Vagina (tissue), 2 donors: ENCODE measurements at places on chromosomes 2 and 18.

DNA sequence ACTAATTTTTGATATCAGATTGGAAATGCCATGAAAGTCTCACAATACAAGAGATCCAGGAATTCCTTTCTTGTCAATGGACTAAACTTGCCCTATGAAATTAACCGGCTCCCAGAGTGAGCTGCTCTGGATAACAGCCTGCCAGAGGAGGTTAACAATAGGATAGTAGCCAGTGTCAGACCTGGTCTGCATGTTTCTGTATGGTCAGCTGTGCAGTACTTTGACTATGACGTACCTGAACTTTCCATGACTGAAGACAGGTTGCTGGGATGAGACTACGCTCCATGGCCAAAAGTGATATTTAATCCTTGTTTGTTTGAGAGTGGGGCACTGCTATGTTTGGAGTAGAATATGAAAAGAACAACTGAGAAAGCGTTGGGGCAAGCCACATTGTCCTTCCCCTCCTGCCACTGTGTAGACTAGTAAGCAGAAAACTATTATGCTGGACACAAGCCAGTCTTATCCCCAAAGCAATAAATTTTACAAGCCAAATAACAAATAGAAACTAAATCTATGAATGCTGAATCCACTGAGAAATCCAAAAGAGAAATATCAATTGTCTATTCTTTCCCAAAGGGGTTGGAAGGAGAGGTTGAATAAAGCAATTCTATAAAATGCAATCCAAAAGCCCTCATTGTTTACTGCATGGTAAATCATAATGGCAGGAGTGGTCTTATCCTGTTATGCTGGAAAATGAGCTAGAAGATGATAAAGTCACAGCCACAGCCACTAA, 115.5 kb upstream of the CYP26B1 start:
- no peaks in the 10 kb centered on the region for H3K4me1 ChIP-seq
- no peak overlapping the region for H3K4me3 ChIP-seq
- no peaks in the 10 kb centered on the region for H3K27me3 ChIP-seq
- no peaks in the 10 kb centered on the region for H3K36me3 ChIP-seq
- no peak overlapping the region for H3K27ac ChIP-seq

- peaks cover 36% of the 10 kb centered on the region for H3K4me1 ChIP-seq
- no peak overlapping the region for H3K4me3 ChIP-seq
- H3K27me3 ChIP-seq = no peaks in the 10 kb centered on the region
- H3K36me3 ChIP-seq = no peaks in the 10 kb centered on the region
- H3K27ac ChIP-seq = no peak overlapping the region
These were observed 175.2 kb downstream of the SMAD7 start for GRCh38 chr18:48775372-48776155.

- H3K36me3 ChIP-seq = no peaks in the 10 kb centered on the region
- no peaks in the 10 kb centered on the region for H3K27me3 ChIP-seq
- H3K27ac ChIP-seq = no peak overlapping the region
- no peak overlapping the region for H3K4me3 ChIP-seq
These were observed 639.3 kb downstream of the ADCYAP1 start for GRCh38 chr18:1544016-1544415.

DNA sequence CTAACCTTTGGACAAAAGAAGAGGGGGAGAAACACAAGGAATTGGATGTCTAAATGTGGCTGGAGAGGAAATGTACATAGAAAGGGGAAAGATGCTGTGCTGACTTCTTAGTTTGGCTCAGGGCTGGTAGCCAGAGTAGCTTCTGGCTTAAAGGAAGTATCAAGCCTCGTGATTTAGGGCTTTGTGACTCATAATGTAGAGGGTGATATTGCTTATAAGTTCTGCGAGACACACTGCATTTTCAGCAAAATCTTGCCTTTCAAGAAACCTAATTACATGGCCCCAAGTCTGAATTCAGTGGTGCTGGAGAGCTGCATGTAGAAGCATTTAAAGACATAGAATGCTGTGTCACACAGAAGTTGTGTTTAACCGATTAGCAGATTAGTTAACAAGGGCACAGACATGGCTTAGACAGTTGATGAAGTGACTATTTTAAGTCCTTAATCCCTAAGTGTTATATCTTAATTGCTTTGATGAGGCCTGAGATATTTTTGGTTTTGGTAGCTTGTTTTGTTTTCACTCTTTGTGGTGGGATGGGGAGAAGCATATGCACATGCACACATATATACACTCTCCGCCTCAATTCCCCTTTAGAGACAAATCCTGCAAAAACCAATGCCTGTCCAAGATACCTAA, 66.4 kb downstream of the EPAS1 start:
- no peaks in the 10 kb centered on the region for H3K27me3 ChIP-seq
- H3K4me1 ChIP-seq = peaks cover 13% of the 10 kb centered on the region
- H3K36me3 ChIP-seq = peaks cover 25% of the 10 kb centered on the region
- peak overlapping the region; percentile 10 for H3K27ac ChIP-seq
- H3K4me3 ChIP-seq = no peak overlapping the region

DNA sequence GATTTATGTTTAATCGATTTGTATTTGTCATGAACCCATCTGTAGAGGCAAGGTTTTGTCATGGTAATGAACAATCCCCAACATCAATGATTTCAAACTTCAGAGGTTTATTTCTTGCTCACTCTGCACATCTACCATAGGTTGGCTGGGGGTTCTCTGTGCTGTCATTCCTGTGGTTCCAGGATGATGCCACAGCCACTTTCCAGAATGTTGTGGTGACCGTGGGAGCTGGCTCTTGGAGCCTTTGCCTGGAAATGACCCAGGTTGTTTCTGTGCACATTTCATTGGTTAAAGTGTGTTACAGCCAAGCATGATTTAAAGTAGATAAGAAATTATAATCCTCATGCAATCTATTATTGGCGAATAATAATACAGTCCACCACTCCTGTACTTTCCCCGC, 28.2 kb upstream of the EPAS1 start:
- no peaks in the 10 kb centered on the region for H3K36me3 ChIP-seq
- H3K27ac ChIP-seq = no peak overlapping the region
- no peaks in the 10 kb centered on the region for H3K4me1 ChIP-seq
- DNase-seq = no peak
- no peaks in the 10 kb centered on the region for H3K27me3 ChIP-seq

DNA sequence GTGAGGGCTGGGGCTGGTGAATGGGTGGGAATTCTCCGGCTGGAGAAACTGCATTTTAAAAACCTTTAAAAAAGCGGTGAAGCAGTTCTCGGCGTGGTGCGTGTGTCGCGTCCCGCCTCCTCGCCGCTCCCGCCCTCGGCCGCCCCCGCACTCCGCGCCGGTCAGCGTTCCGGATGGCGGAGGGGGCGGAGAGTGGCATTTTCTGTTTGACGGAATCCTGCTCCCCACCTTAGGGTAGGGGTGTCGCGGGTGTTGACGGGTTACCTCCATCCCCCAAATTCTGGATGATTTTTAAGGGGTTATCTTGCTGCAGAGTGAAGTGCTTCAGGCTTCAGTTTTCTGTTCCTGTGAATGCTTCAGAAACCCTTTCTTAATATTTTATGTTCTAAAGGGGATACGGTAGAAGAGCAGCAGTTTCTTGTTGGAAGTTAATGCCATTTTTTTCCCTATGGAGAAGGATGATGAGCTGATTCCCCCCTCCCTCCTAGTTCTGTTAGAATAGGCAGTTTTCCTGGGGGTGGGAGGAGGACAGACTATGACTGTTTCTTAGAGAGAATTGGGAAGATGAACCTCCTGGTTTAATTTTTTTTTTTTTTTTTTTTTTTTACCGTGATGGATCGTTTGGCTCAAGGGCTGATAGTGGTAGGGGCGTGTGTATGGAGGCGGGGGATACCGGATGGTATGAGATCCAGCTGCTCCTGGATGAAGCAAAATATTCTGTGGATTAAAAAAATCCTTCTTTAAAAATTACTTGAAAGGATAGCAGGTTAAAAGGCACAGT, 756 bp downstream of the ABI2 start:
- H3K36me3 ChIP-seq = no peaks in the 10 kb centered on the region
- H3K27ac ChIP-seq = peak overlapping the region; percentile 90
- H3K4me3 ChIP-seq = peak overlapping the region; percentile 90
- no peaks in the 10 kb centered on the region for H3K27me3 ChIP-seq
- no peak for DNase-seq
- peaks cover 23% of the 10 kb centered on the region for H3K4me1 ChIP-seq

DNA sequence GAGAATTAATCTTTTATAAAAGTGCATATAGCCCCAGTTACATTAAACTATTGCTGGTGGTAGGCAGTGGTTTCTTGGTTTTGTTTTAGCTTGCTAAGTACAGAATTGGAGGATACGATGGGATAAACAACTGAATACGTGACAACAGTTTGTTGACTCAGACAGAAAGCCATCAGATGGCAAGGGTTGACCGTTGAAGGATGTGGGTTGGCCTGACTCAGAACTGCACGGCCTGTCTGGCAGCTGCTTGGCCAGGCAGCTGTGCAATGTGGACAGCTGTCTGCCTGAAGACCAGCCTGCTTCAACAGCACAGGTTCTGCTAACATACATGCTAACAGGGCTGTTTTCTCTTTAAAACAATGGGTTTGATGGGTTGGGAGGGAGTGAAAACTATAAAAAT, 46.6 kb downstream of the PRKRA start:
- no peaks in the 10 kb centered on the region for H3K4me1 ChIP-seq
- no peaks in the 10 kb centered on the region for H3K36me3 ChIP-seq
- no peaks in the 10 kb centered on the region for H3K27me3 ChIP-seq
- H3K27ac ChIP-seq = no peak overlapping the region
- DNase-seq = no peak

DNA sequence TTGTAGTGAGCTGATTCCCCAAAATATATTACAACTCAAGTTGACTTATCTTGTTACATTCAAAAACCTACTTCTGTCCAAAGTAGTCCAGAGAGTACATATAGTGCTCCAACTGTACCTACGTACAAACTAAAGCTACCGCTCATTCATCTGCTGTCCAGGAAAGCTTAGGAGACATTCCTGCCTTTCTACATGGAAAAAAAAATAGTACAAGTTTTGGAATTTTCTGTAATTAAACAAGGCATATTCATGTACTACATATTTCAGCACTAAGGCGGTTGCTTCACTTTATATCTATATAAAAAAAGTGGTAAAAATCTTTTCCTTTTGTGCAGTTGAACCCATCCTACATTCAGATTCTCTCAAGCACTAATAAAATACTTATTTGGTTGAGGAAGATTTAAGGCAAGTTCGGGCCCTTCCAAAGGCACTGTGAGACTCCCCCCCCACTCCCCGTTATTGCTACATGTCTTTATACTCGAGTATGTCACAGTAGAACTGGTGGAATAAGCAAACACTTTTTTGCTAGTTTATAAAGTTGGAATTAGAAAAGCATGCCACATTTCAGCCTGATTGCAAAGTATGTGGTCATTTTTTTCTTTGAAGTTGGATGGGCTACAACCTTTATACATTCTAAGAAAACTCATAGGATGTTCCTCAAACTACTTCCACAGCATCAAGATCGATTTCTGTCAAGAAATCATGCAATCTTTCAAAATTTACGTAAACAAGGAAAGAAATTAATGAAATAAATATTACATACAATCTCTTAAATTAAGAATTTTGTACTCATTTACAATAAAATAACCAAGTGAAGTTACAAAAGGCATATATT, 3.7 kb downstream of the ZFP36L2 start:
- H3K36me3 ChIP-seq = peaks cover 38% of the 10 kb centered on the region
- peaks cover 42% of the 10 kb centered on the region for H3K4me1 ChIP-seq
- no peaks in the 10 kb centered on the region for H3K27me3 ChIP-seq
- H3K4me3 ChIP-seq = peak overlapping the region; percentile 99

DNA sequence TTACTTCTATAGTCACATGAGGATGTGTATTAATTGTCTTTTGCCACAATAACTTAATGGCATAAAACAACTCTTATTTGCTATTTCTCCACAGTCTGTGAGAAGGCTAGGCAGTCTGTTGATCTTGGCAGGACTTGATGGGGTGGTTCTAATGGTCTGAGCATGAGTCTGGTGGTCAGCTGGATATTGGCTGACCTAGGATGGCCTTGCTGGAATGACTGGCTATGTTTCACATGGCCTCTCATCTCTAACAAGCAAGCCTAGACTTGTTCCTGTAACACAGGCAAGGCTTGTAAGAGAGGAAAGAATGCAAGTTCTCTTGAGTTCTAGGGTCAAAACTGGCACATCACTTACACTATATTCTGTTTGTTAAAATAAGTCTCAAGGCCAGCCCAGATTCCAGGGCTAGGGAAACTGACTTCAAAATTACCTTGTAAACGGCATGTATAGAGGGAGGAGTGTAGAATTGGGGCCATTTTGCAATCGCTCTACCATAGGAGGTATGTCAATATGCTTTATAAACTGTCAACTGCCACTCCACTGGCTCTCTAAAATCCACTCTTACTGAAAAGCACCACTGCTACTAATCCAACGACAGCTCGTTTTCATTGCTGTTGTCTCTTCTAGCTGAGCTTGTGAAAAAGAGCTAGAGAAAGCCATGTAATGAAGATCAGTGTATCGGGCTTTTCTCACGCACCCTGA, 325.0 kb upstream of the PKDCC start:
- H3K27me3 ChIP-seq = no peaks in the 10 kb centered on the region
- no peak overlapping the region for H3K4me3 ChIP-seq
- DNase-seq = no peak
- no peaks in the 10 kb centered on the region for H3K4me1 ChIP-seq

GRCh38 chr2:665340-666073, 11.7 kb downstream of the TMEM18 start:
- H3K4me3 ChIP-seq = no peak overlapping the region
- H3K36me3 ChIP-seq = peaks cover 27% of the 10 kb centered on the region
- no peaks in the 10 kb centered on the region for H3K27me3 ChIP-seq
- no peak overlapping the region for H3K27ac ChIP-seq
- no peaks in the 10 kb centered on the region for H3K4me1 ChIP-seq
- DNase-seq = no peak

GRCh38 chr2:222313816-222314215, 15.0 kb upstream of the PAX3 start:
- peaks cover 22% of the 10 kb centered on the region for H3K27me3 ChIP-seq
- H3K4me1 ChIP-seq = peaks cover 19% of the 10 kb centered on the region
- no peaks in the 10 kb centered on the region for H3K36me3 ChIP-seq

GRCh38 chr2:198375083-198375410, 570.7 kb downstream of the PLCL1 start:
- H3K36me3 ChIP-seq = no peaks in the 10 kb centered on the region
- H3K27ac ChIP-seq = no peak overlapping the region
- no peak overlapping the region for H3K4me3 ChIP-seq
- H3K4me1 ChIP-seq = no peaks in the 10 kb centered on the region

GRCh38 chr2:37895140-37895539, 29.9 kb upstream of the RMDN2 start:
- no peaks in the 10 kb centered on the region for H3K4me1 ChIP-seq
- no peaks in the 10 kb centered on the region for H3K27me3 ChIP-seq
- H3K27ac ChIP-seq = no peak overlapping the region
- DNase-seq = no peak
- no peak overlapping the region for H3K4me3 ChIP-seq
